ENCODE measurements at places on chromosomes 5 and 9.

DNA sequence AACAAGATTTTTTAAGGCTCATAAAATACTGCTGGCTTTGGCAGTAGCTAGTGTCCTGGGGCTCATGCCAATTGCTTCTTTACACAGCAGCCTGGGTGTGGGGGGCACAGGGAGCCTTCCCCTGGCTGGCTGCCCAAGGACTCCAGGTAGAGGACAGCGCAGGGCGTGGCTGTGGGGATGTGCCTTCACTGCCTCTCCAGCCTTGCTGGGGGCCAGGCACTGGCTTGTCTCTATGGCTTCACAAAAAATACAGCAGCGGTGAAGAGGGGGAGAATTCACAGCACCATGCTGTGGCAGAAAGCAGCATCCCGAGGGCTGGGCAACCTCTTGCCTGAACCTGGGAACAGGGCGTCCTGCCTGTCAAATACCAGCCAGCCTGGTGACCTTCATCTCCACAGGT, 57.4 kb downstream of the DAP start:
- DNase-seq, result no peak

GRCh38 chr5:157387683-157388093, 72.3 kb upstream of the NIPAL4 start:
- peak; percentile 91 for DNase-seq

- DNase-seq, result peak; percentile 7
Measured at GRCh38 chr5:30930736-30931135, 262.8 kb upstream of the CDH6 start.

- DNase-seq, result peak; percentile 89
Measured at GRCh38 chr9:27276193-27277030, 20.5 kb downstream of the EQTN start.

- DNase-seq, result no peak
Measured at GRCh38 chr9:75121914-75122558, 33.7 kb downstream of the OSTF1 start.

DNA sequence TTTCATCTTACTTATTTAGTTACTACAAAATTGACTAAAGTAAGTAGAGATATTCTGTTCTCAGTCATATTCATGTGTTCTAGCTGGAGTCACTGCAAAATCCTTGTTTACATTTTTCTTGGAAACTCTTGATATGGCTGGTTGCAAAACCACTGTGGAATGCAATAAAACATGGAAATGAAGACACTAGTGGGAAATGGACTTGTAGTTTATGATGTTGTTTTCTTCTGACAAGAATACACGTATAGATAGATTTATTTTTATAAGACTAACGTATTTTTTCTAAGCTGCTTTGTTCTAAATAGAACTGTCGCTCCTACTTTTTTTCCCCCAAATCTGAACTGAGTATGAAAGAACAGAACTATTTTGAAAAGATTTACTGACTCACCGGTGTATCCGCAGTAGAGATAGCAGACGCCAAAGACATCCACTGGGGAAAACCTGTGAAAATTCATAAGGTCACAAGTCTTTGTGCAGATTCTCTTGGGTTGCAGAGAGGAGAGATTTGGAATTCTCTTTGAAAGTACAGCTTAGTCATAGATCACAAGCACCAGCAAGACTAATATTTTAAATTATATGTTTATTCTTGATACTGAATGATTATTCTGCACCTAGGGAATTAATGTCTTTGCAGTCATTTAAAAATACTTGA, 119.6 kb upstream of the TAF11L2 start:
- DNase-seq, result peak; percentile 82

DNA sequence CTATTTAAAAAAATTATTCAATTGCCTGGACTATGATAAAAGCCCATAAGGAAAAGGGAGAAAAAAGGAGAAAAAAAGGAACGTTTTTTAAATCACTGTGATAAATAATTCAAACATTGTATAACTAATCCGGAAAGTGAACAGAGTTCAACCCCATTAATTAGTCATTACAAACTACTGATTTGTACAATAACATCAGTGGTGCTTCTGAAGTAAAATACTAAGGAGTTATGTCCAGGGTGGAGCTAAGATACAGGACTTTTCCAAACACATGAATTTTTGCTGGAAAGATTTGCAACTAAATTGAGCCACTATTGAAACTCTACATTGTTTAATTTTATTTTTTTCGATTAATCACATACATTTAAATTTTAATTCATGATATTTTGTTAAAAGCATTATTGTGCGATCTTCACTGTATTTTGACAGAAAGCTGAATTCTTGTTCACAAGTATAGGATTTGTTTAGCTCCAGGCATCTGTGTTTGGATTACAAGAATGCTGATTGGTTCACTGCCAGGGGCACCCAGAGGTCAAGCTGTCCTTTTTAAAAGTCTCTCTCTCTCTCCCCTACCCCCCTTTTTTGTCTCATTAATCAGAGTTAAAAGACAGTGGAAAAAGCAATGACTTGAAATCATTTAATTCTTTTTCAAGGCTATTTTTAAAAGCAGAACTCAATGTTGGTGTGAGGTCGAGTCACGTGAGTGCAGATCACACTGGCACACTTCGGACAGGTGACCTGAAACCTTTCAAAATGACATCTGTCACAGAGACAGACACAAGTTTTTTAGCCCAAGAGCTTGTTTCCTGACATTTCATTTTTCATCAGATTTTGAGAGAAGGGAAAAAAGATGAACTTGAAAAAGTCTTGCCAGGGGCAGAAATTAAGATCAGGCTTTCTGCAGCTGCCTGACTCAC, 387.3 kb downstream of the NR2F1-AS1 start:
- peak; percentile 29 for DNase-seq

GRCh38 chr9:83511051-83511450, 27.1 kb downstream of the FRMD3 start:
- no peak for DNase-seq

DNA sequence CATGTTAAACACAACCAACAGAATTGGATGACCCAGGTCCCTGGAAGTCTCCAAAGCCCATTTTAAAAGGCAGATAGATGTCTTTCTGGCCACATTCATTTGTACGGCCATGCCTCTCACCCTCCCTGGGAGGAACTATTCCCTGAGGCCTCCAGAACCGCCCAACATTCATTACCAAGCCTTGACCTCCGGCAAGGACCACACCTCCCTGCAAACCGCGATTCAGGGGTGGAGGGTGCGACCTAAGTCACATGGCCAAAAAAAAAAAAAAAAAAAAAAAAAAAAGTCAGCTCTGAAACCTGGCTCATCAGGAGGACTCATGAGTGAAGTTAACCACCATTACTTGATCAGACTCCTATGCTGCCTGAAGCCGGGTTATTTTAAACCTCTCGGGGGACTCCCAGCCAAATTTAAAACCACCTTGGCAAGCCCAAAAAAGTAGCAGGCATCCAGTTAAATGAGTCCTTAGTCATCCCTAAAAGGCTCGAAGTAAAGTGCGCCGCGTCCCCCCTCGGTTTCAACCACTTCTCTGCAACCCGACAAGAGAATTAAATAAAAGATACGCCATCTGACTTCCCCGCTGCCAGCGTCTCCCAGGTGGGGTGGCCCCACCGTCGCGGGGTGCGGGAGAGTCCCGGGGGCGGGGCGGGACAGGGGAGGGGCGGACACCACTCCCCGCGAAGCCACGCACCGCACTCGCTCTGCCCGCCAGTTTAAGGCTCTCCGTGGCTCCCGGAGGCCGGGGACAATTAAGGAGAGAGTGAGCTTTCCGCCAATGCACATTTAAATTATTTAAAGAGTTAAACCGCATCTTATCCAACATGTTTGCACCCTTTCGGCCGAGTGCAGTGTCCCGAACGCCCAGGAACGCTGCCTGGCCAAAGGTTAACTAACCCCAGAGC, 2.3 kb downstream of the KLF9 start:
- peak; percentile 78 for DNase-seq

DNA sequence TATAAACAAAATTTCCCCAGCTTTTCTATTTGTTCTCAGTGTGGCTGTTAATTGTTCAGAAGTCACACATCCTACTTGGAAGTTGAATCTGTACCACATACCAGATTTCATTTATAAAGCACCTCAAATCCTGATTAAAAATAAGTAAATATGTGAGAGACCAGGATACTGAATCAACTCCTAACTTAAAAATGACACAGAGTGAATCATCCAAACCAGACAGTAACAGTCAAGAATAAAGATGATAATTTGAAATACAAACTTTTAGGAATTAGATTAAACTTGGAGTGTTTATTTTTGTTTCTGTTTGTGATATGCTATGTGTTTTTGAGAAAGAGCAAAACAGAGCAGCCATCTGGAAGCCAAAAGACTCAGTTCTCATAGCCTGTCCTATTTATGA, 633.2 kb upstream of the RORB start:
- peak; percentile 12 for DNase-seq

- DNase-seq, result no peak
Measured at GRCh38 chr5:111472096-111472495, 40.2 kb downstream of the STARD4 start.

- no peak for DNase-seq
Measured at GRCh38 chr9:97852001-97852398, 1.0 kb upstream of the FOXE1 start.

- DNase-seq, result no peak
Measured at GRCh38 chr9:121783521-121784507, 132.4 kb downstream of the DAB2IP start.

DNA sequence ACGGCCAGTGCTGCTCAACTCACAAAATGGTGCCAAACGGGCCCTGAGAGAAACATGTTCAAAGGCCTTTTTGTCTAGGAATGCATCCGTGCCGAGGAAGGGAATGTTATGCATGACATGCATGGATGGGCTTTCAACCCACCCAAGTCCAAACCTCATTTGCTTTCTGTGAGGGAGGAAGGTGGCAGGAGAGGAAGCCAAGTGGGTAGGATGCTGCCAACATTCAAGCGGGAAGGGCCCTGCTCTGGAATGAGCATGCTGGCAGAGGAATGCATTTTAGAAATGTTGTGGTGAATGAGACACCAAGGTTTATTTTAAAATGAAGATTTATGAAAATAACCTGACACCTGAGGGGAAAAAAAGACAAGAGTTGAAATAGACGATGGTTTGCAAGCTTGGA, 479.1 kb downstream of the CCDC171 start:
- DNase-seq, result no peak

All from adipocyte (in vitro differentiated cells).